ENCODE measurements at places on chromosomes 4 and X. TPM values are rescaled to one million over a fixed set of nuclear protein-coding genes. Genes with fewer than 3 reads are reported as not detected.

The RBMXL3 gene
- polyA plus RNA-seq = not detected

The OTUD6A gene
- polyA plus RNA-seq = not detected

The NAA11 gene
- polyA plus RNA-seq = 0.28 TPM

DNA sequence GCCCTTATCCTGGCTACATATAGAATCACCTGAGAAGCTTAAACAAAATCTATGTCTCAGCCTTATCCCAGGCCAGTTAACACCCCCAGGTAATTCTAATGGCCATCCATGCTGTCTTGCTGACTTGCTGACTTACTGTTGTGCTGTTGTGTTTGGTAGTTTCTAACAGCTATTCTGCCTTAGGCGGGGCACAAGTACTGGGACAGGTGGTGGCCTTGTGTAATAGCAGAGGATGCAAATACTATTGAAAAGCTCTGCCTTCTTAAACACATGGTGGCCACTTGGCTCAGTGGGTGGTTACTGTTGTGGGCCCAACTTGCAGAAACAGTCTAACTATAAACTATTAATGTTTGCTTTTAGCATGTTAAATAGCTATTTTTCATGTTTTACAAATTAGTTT is 56.2 kb downstream of the CDS1 start:
- no peak for DNase-seq

GRCh38 chrX:96376266-96376665 is 308.4 kb upstream of the DIAPH2 start:
- no peak for DNase-seq

DNA sequence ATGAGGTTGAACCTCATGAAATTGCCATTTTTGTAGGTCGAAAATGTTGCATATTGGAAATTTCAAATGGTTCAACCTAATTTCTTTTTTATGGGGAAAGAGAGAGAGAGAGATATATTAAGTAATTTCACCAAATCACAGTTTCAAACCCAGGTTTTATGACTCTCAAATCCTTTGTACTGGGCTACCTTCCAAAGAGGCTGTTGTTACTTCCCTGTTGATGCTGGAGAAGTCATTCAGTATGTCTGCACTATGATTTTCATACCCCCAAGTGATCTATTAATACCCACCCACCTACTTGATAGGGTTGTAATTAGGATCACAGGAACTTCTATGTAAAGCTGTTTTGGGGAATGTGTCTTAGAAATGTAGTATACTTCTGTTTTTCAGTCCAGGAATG is 109.9 kb downstream of the ZNF330 start:
- no peak for DNase-seq

DNA sequence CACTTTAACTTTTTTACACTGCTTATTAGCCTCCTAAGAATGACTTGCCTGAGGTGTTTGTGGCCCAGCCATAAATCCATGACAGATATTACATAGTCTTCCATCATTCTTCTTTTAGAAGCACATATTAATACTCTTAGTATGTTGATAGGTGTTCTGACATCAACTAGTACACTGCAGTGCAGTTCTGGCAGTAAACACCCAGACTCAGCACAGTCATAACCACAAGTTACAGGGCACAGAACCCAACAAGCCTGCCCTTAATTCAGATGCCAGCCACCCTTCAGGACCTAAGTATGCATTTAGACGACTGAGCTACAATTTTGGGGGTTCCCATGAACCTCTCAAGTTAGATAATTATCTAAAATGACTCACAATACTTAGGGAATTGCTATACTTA is 36.5 kb upstream of the GUCY1B1 start:
- DNase-seq = no peak

- DNase-seq = no peak
Measured at GRCh38 chr4:8862800-8863685, 8.6 kb downstream of the HMX1 start.

DNA sequence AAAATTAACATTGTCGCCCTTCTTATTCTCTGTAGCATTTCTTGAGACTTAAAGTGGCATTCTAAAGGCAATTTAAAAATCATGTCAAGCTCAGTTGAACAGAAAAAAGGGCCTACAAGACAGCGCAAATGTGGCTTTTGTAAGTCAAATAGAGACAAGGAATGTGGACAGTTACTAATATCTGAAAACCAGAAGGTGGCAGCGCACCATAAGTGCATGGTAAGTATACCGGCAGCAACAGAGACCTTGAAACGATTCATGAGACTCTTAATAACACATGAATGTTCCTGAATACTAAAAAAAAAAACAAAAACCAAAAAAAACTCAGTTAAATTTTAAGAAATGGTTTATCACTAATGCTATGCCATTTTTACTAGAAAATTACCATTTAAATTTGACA is 82.4 kb upstream of the HPRT1 start:
- DNase-seq = peak; percentile 28
